ENCODE measurements at places on chromosomes 6 and 20.

GRCh38 chr6:89525786-89526562, 93.0 kb downstream of the ANKRD6 start:
- no peak for DNase-seq

- no peak for DNase-seq
Observed at GRCh38 chr6:72788188-72788587, 166.3 kb downstream of the KCNQ5 start.

- no peak for DNase-seq
Observed at GRCh38 chr6:83590416-83590815, 78.1 kb downstream of the PRSS35 start.

GRCh38 chr6:11804135-11804534, 25.5 kb upstream of the ADTRP start:
- no peak for DNase-seq

DNA sequence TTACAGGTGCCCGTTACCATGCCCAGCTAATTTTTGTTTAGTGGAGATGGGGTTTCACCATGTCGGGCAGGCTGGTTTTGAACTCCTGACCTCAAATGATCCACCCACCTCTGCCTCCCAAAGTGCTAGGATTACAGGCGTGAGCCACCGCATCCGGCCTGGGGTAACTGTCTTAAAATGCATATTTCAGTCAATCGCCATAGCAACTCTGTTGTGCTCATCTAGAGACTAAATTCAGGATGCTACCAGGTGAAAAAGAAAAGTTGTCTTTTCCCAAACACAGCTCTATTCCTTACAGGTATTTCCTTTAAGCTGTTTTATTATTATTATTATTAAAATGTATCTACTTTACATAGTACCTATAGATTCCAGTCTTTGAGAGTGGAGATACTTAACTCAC, 66.6 kb downstream of the RNF182 start:
- DNase-seq = no peak

GRCh38 chr6:151160929-151161757, 78.6 kb upstream of the AKAP12 start:
- no peak for DNase-seq

DNA sequence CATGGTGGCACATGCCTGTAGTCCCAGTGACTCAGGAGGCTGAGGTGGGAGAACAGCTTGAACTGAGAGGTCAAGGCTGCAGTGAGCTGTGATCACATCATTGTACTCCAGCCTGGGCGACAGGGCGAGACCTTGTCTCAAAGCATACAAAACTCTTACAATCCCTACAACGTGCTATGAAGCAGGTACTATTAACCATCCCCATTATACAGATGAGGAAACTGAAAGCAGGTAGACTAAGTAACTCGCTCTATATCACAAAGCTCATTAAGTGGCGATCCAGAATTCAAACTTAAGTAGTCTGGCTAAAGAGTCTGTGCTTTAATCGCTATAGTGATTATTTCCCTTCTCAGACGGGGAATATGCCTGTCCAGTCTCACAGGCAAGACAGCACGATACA, 54.7 kb downstream of the CDK19 start:
- DNase-seq = no peak

Measured in activated naive CD4-positive, alpha-beta T cell (primary cell).